ENCODE measurements at places on chromosomes 2 and 18.

DNA sequence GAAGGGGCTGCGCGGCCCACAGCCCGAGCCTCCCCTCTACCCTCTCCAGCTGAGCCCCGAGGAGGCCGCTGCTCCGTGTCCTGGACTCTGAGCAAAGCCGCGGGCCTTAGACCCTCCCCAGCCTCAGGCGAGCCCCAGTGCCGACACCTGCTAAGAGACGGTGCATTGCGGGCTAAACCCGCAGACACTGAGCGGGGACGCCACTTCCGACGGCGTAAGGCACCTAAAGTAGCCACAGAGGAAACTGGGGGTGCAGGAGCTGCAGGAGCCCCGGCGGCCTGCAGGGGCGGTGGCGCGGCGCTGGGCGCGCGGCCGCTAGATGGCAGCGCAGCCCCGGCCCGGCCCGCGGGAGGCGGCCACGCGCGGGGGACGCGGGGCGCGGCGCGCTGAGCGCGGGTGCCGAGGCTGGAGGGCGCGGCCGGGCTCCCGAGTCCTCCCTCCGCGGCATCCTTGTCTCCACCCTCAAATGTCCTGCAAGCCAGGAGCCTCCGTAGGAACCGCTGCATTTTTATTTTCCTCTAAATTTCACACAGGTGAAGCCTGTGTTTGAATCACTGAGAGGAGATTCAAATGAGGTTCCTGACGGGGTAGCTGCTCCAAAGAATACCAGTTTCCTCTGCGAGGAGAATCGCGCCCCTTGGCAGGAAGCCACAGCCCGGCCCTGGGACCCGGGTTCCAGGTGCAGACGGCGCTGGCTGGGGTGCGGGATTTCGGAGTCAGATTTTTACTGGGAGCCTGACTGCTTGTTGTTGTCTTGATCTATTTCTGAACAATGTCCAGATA is 650.5 kb downstream of the GALR1 start:
- no peak for DNase-seq

- DNase-seq: no peak
Measured at GRCh38 chr2:134738141-134738870, 19.5 kb upstream of the TMEM163 start.

DNA sequence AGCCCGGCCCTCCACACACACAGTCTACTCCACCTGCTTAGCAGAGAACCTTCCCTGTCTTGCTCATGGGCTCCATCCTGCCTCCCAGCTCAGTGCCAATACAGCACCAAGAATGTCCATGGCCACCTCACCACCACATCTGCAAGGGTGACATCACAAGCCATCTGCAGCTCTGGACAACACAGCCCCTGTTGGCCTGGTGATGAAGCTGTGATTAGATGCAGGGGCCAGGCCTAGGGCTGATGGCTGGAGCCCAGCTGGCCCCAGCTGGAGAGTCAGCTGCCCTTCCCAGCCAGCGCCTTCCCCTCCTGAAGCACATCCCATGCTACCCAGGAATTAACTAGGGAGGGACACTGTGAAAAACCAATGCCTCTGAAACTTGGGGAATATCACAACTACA is 91.1 kb downstream of the TTC32 start:
- DNase-seq: no peak

DNA sequence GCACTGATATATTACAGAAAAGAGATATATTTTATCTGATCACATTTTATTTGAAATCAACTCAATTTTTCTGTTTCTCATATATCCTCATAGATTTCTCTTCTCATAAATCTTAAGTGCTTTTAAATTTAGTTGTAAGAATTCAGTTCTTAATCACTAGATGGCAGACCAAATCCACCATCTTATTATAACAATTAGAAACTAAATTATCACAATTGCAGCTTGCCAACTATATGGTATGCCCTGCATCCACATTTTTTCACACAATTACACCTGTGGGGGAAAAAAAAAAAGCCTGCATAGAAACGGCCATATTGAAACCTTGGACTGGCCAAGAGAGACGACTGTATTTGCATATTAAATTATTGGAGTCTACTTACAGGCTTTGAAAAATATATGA is 64.4 kb downstream of the COL5A2 start:
- DNase-seq: no peak
